ENCODE measurements at places on chromosomes 1 and 21.

DNA sequence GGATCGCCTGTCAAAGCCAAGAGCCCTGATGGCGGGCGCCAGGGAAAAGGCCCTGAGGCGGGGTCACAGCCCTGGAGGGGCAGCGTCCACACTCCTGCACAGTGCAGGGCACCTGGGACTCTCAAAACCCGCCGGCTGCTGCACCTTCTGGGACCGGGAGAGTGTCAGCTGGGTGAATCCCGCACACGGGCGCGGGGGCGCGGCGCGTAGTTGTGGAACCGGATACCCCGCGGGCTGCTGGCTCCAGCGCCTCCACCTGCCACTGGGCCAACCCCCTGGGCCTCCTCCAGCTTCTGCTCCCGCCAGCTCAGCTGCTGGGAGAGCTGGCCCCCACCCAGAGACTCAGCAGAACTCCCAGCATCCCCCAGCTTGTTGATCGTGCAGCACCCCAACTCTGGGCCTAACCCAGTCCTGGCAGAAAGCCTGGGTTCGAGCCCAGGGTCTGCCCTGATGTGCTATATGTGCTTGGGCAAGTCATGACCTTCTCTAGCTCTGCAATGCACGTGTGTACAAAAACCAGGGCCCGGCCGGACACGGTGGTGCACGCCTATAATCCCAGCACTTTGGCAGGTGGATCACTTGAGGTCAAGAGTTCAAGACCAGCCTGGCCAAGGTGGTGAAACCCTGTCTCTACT, 33.8 kb downstream of the NECAP2 start:
- no peak for DNase-seq

- DNase-seq, result no peak
These were observed 61.5 kb downstream of the MAB21L3 start for GRCh38 chr1:116172666-116173065.

DNA sequence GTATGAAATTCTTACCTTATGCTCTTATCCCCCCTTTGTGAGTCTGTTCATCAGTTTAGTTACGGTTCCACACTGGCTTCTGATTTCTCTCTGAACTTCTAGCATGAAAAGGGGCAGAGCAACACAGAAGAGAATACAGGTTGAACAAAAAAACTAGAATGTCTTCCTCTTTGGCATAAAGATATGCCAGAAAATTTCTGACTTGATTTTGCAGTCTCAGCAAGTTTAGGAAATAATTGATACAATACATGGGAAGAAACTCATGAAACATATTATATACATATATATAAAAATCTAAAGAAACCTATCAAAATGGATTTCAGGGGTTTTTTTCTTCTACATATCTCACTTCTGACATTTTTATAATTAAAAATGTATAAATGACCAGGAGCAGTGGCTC, 27.0 kb downstream of the SH3GLB1 start:
- DNase-seq, result no peak

DNA sequence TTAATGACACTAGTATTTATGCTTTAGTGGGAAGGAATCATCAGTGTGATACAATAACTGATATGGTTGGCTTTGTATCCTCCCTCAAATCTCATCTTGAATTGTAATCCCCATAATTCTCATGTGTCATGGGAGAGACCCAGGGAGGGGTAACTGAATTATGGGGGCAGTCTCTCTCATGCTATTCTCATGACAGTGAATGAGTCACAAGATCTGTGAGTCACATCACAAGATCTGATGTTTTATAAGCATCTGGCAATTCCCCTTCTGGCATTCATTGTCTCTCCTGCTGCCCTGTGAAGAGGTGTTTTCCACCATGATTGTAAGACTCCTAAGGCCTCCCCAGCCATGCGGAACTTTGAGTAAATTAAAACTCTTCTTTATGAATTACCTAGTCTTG, 1760.3 kb downstream of the NCAM2 start:
- no peak for DNase-seq

DNA sequence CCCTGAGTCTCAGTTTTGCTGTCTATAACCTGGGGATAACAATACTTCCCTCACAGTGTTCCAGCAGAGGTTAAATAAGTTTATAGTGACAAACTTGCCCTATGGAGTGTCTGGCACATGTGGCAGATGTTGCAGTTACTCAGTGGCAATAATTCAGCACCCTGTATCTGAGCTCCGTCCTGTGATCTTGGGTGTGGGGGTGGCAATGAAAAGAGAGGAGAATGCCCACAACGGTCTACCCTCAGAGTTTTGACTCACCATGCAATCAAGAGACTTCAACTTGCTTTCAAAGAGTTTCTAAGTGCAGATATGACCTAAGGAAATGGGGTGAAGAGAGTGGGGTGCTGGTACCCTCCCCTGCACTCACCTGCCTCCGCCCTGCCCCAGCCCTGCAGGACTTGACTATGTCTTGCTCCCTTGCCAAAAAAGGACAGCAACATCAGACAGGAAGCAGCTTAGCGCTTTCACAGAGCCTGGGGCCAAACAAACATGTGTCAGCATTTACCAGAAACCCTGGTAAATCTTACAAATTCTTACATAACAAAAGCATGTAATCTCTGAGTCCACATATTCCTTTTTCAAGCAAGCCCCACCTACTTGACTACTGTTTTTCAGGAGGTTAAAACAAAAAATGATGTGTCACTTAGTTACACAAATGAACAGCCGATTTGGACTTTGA, 185.1 kb upstream of the CAMK1G start:
- DNase-seq, result peak; percentile 47

DNA sequence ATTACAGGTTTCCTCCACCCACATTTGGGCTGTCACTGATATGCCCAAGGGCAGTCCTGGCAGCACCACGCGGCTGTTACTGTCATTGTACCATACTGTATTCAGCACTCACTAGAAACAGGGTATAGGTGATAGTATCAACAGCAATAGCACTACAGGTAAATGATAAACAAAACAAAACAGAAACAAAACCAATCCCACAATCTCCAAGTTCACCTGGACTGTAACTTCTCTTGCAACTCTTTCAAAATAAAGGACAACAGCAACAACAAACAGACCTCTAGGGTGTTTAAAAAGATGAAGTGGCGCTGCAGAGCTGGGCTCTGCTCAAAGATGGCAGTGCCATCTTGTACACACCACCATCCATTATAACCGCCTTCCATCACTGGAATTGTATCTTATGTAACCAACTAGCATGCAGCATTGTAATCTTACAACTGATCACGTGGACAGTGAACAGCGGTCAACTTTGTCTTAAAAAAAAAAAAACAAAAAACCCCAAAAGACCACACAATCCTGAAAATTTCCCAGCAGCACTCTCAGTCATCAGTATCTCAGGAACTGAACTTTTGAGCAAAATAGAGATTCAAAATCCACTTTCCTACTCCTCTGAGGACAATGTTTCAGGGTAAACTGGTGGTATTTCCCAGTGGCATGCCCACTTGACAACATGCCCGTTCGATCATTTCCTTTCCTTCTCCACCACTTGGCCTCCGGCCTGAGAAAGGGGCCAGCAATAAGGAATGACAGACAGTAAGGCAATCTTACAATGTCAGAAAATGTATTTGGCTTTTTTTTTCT, 3.8 kb downstream of the IRF2BP2 start:
- DNase-seq, result peak; percentile 88

DNA sequence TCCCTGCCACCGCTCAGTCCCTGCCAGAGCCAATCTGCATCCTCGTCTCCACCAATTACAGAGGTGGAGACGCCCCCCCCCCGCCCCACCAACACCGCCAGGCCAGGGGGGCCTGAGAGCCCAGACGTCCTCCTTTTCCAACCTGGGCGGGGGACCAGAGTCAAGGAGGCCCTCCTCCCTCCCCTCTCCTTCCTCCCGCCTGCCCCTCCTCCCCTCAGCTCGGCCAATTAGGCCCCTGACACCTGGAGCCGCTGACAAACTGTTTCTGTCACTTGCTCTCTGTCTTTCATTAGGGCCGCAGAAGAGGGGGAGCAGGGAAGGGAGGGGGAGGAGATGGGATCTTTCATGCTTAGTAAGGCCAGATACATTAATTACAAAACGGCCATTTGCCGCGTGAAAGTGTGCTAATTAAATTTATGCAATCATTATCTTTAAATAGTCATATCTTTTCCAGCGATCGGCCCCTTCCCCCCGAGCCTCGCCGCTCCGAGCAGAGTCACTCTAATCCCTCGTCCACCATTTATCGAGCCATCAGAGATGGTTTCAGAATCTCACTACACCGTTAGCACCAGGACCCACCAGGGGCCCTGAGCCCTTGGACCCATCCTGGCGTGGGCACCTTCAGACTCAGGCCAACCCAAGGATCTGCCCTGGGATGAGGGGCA, 94.7 kb downstream of the PAX7 start:
- no peak for DNase-seq

- DNase-seq, result no peak
These were observed 14.0 kb downstream of the CAMK1G start for GRCh38 chr1:209597499-209597898.

- DNase-seq, result peak; percentile 49
These were observed 18.1 kb downstream of the KNCN start for GRCh38 chr1:46533179-46533864.

GRCh38 chr21:26819740-26820324, 25.4 kb downstream of the ADAMTS1 start:
- no peak for DNase-seq

- DNase-seq, result peak; percentile 92
These were observed at the start of gene TRAF3IP3 for GRCh38 chr1:209755926-209756614. TSS of gene TRAF3IP3 (plus strand) at chr1:209756053. CDS start at chr1:209760040, 3,987 bp downstream.

- no peak for DNase-seq
These were observed 581.8 kb downstream of the PLPP3 start for GRCh38 chr1:55997536-55997935.

DNA sequence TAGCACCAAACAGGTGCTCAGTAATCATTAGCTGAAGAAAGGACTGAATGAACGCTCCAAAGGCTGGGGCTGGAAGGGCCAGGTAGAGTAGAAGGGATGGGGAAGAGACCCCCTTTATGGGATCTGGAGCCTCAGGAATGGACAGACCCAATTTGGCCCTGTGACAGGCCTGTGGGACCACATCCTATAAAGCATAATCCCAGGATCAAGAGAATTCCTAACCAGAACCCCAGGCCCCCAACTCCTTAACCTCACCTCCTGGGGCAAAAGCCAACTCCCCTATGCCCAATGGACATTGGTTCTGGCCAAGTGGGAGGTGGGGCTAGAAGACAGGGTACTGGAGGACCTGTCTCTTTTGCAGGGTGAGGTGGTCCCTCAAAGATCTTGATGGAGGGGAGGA, 9.2 kb downstream of the HPCAL4 start:
- no peak for DNase-seq

GRCh38 chr1:46643368-46643775, 24.8 kb downstream of the ATPAF1 start:
- DNase-seq, result no peak

DNA sequence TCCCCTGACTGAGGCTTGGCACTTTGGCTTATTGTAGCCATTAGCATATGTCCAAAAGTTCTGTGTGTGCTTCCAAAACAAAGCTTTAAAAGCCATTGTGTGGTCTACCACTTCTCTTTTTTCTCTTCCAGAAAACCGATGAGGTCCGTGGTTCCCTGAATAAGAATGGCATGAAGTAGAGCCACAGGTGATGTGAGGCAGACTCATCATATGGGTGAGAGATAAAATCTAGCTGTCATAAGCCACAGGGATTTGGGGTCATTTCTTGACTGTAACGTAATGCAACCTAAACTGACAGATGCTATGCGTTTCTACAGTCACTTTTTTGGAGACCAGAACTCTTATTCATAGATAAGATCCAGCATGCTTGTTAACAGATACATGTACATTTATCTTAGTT, 7.0 kb upstream of the GREM2 start:
- peak; percentile 6 for DNase-seq

DNA sequence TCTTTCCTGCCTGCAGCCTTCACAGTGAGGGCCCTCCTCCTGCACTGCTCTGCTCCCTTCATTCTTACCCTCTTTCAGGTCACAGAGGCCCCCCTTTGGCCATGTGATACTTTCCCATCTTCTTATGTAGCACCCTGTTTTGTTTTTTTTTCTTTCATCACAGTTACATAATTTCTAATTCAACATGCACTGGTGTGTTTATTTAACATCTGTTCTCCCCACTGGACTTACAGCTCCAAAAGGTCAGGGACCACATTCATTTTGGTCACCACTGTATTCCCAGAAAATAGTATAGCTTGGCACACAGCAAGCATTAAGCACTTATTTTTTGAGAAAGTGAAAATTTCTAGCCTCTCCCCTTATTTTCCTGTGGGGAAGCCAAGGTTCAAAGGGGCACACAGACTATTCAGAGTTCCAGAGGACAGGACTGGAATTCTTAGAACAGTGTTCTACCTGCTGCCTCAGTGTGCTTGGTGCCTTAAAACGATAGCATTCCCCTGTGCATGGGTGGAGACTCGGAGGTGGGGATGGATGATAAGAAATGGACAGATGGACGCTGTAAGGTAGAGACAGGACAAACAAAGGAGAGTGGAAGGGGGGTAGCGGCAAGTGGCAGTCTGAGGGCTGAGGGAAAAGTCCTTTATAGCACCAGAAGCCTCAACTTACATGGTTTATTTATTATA, 5.3 kb downstream of the DENND2D start:
- DNase-seq, result no peak

GRCh38 chr1:7531562-7532340, 239.3 kb upstream of the VAMP3 start:
- DNase-seq, result no peak

GRCh38 chr1:77950873-77951272, 28.0 kb downstream of the FUBP1 start:
- DNase-seq, result no peak

DNA sequence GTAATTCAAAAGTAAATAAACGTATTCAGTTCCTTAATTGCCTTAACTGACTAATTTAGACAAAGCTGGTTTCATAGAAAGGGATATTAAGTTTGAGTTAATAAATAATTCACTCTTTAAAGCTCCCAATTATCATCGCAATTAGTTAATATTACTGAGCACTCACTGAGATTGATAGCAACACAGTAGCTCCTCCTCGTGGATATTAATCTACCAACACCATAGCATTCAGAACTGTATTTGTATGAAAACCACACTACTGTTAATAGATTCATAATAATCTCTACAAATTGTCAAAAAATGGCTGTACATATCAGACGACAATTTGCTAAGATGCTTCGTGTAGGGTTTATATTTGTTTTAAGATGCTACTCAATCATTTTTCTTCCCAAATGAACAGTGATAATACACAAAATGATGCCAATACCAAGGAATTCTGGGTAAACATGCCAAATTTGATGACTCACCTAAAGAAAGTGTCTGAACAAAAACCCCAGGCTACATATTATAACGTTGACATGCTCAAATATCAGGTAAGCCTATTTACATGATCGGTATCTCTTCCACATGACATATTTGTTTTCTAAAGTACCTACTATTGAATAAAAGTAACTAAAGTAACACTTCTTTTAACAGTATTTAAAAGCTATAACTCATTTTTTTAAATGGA, 18.8 kb upstream of the DYNLT5 start:
- DNase-seq, result peak; percentile 36
